ENCODE measurements at places on chromosomes 7 and 10.

GRCh38 chr10:84329986-84330651, 1.7 kb downstream of the CCSER2 start:
- H3K4me3 ChIP-seq: no peak overlapping the region
- H3K27me3 ChIP-seq: no peaks in the 10 kb centered on the region
- H3K36me3 ChIP-seq: no peaks in the 10 kb centered on the region
- H3K27ac ChIP-seq: no peak overlapping the region
- H3K4me1 ChIP-seq: peaks cover 3% of the 10 kb centered on the region

DNA sequence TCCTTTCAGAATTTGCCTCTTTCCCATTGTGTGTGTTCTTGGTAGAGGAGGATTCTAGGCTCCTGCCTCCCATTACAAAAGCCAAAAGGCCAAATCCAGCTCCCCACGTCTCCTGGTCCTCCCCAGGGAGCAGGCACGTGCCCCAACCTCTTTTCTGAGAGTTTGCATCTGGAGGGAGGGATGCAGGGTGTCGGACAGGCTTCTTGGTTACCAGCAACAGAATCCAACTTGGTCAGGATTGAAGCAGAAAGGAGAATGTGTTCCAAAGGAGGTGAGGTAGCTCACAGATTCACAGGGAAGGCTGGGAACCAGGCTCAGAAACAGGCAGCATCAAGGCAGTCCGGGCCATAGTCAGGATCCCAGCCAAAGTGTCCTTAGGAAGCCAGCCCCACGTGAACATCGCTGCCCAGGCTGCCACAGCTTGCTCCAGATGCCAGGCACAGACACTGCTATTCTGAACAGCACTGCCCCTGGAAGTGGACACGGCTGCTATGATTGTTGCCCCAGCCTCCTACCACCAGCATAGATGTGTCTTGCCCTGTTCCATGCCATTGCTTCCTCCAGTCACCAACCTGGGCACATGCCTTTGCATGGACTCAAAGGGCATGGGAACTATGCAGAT, 264.2 kb upstream of the ZMIZ1 start:
- H3K4me3 ChIP-seq: no peak overlapping the region
- H3K27me3 ChIP-seq: no peaks in the 10 kb centered on the region
- DNase-seq: no peak
- no peaks in the 10 kb centered on the region for H3K36me3 ChIP-seq

GRCh38 chr10:19944911-19945663, 128.9 kb downstream of the PLXDC2 start:
- peaks cover 5% of the 10 kb centered on the region for H3K4me1 ChIP-seq
- no peaks in the 10 kb centered on the region for H3K27me3 ChIP-seq
- DNase-seq: no peak
- no peak overlapping the region for H3K27ac ChIP-seq
- H3K36me3 ChIP-seq: no peaks in the 10 kb centered on the region

- no peaks in the 10 kb centered on the region for H3K4me1 ChIP-seq
- no peak overlapping the region for H3K4me3 ChIP-seq
- H3K27me3 ChIP-seq: no peaks in the 10 kb centered on the region
- no peak overlapping the region for H3K27ac ChIP-seq
- H3K36me3 ChIP-seq: no peaks in the 10 kb centered on the region
These were observed 178.1 kb upstream of the SEMA3A start for GRCh38 chr7:84372712-84373111.

Data from H1 (cell line).